ENCODE measurements at places on chromosomes 12 and 14.
A peak's percentile ranks its signal among the peaks of the same experiment; 100 is the strongest.

DNA sequence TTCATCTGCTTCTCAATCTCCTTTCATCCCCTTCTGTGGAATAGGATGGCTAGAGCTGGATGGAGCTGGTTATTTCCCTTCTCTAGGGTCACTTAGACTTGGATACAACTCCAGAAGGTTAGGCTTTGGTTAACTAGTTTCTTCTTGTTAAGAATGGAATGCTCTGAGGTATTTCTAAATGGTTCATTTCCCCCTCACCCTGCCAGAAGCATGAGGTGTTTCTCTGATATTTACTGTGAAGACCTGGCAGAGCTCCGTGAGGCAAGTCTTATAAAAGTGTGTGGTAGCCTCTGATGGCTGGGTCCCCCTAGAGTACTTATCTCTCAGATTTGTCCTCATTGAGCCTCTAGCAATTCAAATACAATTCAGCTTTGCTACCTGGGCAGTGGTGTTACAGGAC, 207.9 kb downstream of the SLC16A7 start:
- ATAC-seq: peak; percentile 42

GRCh38 chr12:124044021-124044420, 71.0 kb downstream of the ZNF664 start:
- ATAC-seq: no peak

- no peak for ATAC-seq
These were observed 275.1 kb downstream of the PRKD1 start for GRCh38 chr14:29652571-29652970.

- ATAC-seq: no peak
These were observed 971.3 kb upstream of the TMEM132C start for GRCh38 chr12:127295630-127296029.

GRCh38 chr12:32437095-32437515, 37.7 kb downstream of the FGD4 start:
- ATAC-seq: peak; percentile 38

DNA sequence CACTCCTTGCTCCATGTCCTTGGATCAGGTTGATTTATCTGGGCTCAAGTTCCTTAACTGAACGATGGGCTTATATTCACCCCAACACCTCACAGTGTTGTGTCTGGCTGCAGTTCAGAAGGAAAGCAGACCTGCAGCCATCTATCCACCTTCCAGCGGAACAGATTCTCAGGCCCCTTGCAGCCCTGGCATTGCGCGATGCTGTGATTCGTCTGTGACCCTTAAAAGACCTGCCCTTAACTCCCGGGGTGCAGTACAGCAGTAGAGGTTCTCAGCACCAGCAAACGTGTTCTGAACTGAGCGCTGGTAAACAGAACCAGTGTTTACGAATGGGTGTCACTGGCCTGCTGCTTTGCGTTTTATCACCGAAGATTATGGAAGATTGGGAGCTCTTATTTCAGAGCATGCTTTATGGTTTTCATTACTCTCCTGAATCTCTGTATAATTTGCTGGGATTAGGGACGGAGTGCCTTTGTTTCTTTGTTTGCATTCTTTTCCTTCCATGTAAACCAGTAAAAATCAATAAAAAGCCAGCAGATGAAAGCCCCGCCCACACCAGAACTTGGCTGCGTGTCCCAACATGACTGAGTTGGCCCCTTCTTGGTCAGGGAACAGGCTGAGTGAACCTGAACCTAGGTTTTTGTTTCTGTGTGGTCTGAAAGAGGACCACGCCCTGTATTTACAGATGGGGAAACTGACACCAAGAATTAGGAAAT, 286.7 kb upstream of the CRY1 start:
- ATAC-seq: no peak

GRCh38 chr12:104729091-104729490, 229.0 kb downstream of the SLC41A2 start:
- ATAC-seq: no peak

DNA sequence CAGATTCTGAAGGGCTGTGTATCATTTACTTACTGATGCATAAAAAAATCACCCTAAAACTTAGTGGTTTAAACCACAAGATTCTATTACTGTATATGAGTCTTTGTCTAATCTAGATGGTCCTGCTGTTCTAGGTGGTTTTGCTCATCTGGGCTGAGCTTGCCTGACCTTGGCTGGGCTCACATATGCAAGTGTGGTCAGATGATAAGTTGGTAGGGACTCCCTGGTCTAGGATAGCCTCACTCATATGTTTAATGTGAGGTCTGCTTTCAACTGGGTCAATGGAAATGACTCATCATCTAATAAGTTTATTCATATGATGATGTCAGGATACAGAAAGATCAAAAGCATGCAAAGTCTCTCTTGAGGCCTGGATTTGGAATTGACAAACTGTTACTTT, 887.8 kb downstream of the TRHDE start:
- no peak for ATAC-seq

DNA sequence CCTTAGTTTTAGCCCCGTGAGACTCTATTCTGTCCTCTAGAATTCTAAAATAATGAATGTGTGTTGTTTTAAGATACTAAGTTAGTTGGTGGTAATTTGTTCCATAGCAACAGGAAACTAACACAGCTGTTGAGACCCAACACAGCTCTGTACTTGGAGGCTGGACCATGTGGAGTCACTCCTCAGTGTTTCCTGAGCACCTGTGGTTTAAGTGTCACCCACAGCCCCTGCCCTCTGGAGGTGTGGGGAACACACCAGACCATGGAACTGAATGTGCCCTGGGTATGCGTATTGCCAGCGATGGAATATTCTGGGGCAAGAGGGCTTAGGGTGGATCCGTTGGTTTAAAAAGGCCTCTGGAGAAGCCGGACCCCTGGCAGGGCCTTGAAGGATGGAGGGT, 16.6 kb upstream of the GPR68 start:
- ATAC-seq: no peak

DNA sequence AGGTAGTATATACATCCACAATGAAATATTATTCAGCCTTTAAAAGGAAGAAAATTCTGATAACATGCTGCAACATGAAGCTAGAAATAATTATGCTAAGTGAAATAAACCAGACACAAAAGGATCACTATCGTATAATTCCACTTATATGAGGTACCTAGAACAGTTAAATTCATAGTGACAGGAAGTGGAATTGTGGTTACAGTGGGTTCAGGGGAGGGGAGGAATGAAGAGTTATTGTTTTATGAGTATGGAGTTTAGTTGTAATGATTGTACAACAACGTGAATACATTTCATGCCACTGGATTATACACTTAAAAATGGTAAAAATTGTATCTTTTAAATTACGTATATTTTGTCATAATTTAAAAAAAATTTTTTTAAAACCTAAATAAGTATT, 21.0 kb downstream of the EEA1 start:
- ATAC-seq: no peak

DNA sequence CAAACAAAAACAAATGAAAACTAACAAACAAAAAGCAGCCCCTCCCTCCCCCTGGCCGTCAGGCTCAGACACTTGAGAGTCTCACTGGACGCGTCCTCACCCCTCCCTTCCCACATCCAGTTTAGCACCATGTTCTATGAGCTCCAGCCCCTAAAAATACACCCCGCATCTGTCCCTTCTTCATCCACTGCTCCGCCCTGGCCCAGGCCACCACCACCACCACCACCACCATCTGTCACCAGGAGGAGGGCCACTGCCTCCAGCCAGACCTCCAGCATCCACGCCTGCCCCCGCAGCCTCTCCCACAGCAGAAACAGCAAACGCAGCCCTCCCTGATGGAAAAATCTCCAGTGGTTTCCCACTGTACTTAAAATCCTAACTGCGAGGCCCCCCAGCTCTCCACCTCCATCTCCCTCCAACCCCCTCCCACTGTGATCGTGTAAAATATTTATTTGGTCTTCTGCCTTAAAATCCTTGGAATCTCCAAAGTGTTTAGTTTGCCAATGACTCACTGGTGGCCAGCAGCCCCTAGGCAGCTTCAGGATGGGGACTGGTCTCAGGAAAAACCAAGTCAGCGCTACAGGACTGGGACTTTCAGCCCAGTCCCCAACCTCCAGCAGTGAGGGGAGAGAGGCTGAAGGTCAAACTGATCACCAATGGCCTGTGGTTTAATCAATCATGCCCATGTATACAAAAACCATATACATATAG, 95.1 kb downstream of the SCARB1 start:
- ATAC-seq: no peak

DNA sequence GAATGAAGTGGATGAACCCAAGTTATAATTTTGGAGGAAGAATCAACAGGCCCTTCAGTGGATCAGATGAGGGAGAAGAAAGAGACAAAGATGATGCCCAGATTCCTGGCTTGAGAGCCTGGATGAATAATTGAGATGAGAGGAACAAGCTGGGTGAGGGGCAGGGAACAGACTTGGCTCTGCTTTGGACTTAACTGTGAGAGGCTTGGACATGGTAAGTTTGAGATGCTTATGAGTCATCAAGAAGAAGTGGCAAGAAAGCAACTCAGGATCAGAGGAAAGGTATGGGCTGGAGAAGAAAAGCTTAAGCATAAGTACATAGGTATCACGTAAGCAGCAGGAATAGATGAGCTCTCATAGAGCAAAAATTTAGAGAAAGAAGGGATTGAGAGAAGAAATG, 55.3 kb downstream of the FIGNL2 start:
- ATAC-seq: no peak

- peak; percentile 76 for ATAC-seq
These were observed 65.5 kb upstream of the SLCO1C1 start for GRCh38 chr12:20629414-20630156.

DNA sequence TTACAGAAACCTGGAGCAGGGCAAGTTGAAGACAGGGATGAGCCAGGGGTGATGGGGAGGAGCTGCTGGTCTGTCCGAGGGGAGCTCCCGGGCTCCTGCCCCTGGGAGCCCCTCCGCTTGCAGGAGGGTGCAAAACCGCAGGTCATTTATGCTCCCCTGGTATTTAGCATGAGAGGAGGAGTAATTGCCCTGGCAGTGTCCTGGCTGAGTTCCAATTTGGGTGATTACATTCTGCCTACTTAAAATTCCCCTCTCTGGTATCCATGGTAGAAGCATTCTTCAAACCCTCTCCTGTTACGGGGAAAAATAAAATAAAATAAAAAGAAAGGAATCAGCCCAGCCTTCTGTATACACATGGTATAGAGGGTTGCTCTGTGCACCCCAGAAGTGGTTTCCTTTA, 61.7 kb upstream of the VRK1 start:
- ATAC-seq: peak; percentile 39

DNA sequence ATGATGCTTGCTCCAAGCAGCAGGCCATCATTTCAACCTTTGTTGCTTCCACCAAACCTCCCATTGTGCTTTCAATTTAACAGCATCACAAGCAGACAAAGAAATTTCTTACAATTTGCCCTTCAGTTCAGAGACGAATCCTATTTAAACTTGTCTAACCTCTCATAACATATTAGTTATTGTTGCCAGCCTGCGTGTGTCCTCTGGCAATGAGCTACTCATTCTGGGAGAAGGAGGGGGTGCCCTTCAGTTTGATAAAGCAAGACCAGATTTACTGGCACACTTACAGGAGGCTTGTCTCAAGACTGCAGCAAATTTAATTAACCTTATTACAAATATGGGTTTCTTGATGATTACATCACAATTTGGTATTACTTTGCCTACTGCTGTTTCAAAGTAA, 203.6 kb upstream of the SOX5 start:
- no peak for ATAC-seq

- ATAC-seq: no peak
These were observed 164.2 kb upstream of the SOX5 start for GRCh38 chr12:24113701-24114100.

- peak; percentile 37 for ATAC-seq
These were observed 185.1 kb upstream of the CDKN3 start for GRCh38 chr14:54211551-54212308.

DNA sequence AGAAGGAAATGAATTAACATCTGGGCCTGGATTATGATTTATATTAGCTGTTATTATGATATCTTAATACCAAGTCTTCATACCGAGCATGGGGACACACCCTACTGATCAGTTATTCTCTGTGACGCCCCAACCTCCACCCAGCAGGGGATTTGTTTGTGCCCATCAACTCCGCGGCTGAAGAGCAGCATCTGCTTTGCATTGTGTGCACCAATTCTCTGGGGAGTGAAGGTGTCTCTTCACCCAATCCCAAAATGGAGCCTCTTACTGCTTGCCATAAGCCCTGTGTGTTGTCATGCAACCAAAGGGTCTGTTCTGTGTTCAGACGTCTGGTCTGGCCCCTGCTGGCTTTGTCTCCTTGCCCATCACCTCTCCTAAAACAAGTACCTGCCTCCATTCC, 25.4 kb downstream of the DHRS2 start:
- no peak for ATAC-seq

- no peak for ATAC-seq
These were observed 52.9 kb upstream of the SLC35F4 start for GRCh38 chr14:57918791-57919190.

DNA sequence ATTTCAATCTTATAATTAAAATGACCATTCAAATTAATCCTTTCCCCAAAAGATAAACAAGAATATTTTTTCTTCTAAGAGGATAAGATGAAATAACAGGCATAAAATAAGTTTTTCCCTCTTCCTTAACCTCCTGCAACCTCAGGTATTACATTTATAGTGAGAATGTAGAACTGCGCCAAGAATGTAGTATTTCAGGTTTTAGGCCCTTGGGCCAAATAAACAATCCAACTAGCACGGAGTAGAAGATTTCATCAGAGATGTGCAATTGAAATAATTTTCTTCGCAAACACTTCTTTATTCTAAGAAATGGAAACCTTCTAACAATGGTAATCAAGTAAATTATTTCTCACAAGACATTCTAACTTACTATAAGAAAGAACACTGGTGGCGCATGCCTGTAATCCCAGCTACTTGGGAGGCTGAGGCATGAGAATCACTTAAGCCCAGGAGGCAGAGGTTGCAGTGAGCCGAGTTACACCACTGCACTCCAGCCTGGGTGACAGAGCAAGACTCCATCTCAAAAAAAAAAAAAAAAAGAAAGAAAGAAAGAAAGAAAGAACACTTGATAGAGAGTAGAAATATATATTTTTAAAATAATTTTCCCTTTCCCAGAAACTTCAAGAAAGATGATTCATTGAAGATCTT, 100.8 kb downstream of the TAOK3 start:
- no peak for ATAC-seq

- peak; percentile 91 for ATAC-seq
These were observed 84.4 kb downstream of the VWF start for GRCh38 chr12:6039894-6040601.

GRCh38 chr14:71021347-71022011, 114.2 kb downstream of the PCNX1 start:
- peak; percentile 78 for ATAC-seq

GRCh38 chr14:84610086-84610485, 919.9 kb upstream of the FLRT2 start:
- ATAC-seq: no peak

- ATAC-seq: no peak
These were observed 20.6 kb downstream of the PIK3C2G start for GRCh38 chr12:18281941-18282340.

DNA sequence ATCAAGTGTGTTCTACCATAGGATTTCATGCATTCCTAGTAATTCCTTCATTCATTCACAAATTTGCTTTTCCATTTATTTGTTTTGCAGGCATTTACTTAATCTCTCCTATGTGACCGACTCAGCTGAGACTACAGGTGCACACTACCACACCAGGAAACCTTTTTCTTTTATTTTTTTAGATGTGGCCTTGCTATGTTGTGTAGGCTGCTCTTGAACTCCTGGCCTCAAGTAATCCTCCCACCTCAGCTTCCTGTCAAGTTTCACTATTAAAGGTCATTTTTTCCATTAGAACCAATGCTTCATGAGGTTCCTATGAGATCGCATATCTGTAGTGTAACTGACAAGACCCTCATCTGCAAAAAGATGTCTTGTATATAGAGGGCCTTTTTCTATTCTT, 1218.7 kb downstream of the VRK1 start:
- no peak for ATAC-seq

All from SK-N-SH treated with all-trans-retinoic acid at 6 μM for 48 hours (cell line).